ENCODE measurements at places on chromosomes 5 and 9. TPM values are rescaled to one million over a fixed set of nuclear protein-coding genes. Genes with fewer than 3 reads are reported as not detected.

Gene S1PR3
- 5.1 TPM for total RNA-seq

Gene FOCAD
- 19.9 TPM for total RNA-seq

Gene KIF20A
- not detected for total RNA-seq

Gene EGFL7
- total RNA-seq, result 47.0 TPM

Gene PCDHGA4
- total RNA-seq, result 2.4 TPM

Gene STPG3
- not detected for total RNA-seq

Gene PCDHA13
- not detected for total RNA-seq

Gene SPATA24
- total RNA-seq, result 11.5 TPM

Gene C9orf153
- total RNA-seq, result 0.36 TPM

Data from psoas muscle (tissue), 8 donors.